ENCODE measurements at places on chromosomes 13 and 19. TPM values are rescaled to one million over a fixed set of nuclear protein-coding genes. Genes with fewer than 3 reads are reported as not detected.

Gene TMPRSS9
- not detected for total RNA-seq

Gene S1PR5
- total RNA-seq: 19.5 TPM

Gene HIPK4
- under 0.01 TPM for total RNA-seq

Gene ZNF44
- 9.6 TPM for total RNA-seq

Gene NXNL1
- not detected for total RNA-seq

Gene SMAD9
- total RNA-seq: 0.34 TPM

Gene NLRP11
- total RNA-seq: not detected

Gene ZSCAN4
- 0.50 TPM for total RNA-seq

Gene SLC6A16
- not detected for total RNA-seq

Gene NANOS3
- total RNA-seq: 0.14 TPM

Gene ZNF709
- total RNA-seq: 1.1 TPM

Gene CABP5
- total RNA-seq: not detected

Gene TUBB4A
- total RNA-seq: not detected

Gene SELENOV
- total RNA-seq: not detected

Gene NLRP5
- not detected for total RNA-seq

Gene KLK3
- total RNA-seq: not detected

Gene GDF15
- total RNA-seq: 183 TPM

Gene SIGLECL1
- not detected for total RNA-seq

Gene GAPDHS
- total RNA-seq: not detected

Gene STX10
- total RNA-seq: 47.2 TPM

Gene TJP3
- 1.0 TPM for total RNA-seq

Gene ERICH4
- not detected for total RNA-seq

Gene CGB2
- not detected for total RNA-seq

Gene ZNF99
- total RNA-seq: not detected

Gene THSD8
- not detected for total RNA-seq

Gene TEX26
- total RNA-seq: not detected

Gene F2RL3
- total RNA-seq: under 0.01 TPM

Gene TMEM145
- not detected for total RNA-seq

Gene ZNF560
- 1.6 TPM for total RNA-seq

Gene MRI1
- 22.6 TPM for total RNA-seq

Gene KIR2DL1
- not detected for total RNA-seq

Gene MUC16
- under 0.01 TPM for total RNA-seq

Gene CACNG8
- under 0.01 TPM for total RNA-seq

Gene ZNF527
- total RNA-seq: 6.6 TPM

Gene PEG3
- 0.34 TPM for total RNA-seq

Gene ZNF433
- total RNA-seq: 7.2 TPM

Gene ZNF850
- 1.4 TPM for total RNA-seq

Gene FGF9
- under 0.01 TPM for total RNA-seq

Gene GARIN5A
- total RNA-seq: 0.68 TPM

Gene KIR3DL1
- total RNA-seq: not detected

Gene MYH14
- total RNA-seq: 3.1 TPM

Gene ZSCAN22
- total RNA-seq: 2.4 TPM

Gene COL5A3
- under 0.01 TPM for total RNA-seq

Gene F10
- not detected for total RNA-seq

Gene ZNF490
- 7.2 TPM for total RNA-seq

Gene LILRB3
- not detected for total RNA-seq

Gene CRLF1
- not detected for total RNA-seq

Gene PAK4
- 4.1 TPM for total RNA-seq

Gene PRKCSH
- 94.0 TPM for total RNA-seq

Gene MIER2
- total RNA-seq: 17.4 TPM

Gene ZIC2
- not detected for total RNA-seq

Gene KCNK6
- total RNA-seq: 28.7 TPM

Gene SIGLEC12
- total RNA-seq: not detected

Gene CEBPA
- total RNA-seq: 9.9 TPM

Measured in nasal cavity respiratory epithelium epithelial cell of viscerocranial mucosa (primary cell).